ENCODE measurements at places on chromosomes 5 and 9.

DNA sequence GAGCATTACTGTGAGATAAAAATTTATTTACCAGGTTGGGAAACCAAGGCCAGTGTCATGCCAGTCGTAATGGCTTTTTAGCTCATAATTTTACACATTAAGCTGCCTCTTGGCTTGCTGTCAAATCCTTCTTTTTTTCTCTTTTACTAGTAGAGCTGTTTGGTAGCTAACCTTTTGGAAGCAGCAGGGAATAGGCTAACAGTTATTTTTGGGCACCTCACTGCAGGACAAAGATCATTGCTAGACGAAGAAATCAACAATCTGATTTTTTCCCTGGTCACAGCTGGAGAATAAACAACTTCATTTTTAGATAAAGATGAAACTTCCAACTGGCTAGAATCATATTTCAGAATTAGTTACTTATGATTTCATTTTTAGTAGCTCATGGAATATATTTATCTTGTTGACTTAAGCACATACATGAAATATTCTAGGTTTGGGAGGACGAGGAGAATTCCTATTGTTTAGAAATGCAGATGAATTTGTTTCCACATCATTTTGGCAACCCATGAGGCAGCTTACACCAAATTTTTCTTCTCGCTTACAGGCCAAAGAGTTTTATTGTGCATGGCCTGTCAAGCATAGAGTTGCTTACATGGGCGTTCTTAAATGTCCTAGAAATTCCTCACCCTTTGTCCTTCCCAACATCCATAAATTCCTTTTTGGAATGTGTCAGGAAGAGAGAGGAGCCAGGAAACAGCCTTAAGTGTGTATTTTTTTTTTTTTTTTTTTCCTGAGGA is 19.6 kb downstream of the TNC start:
- no peak for DNase-seq

- no peak for DNase-seq
Measured at GRCh38 chr9:29556317-29556716, 1983.0 kb upstream of the C9orf72 start.

- DNase-seq = no peak
Measured at GRCh38 chr5:1824903-1825841, 24.0 kb downstream of the NDUFS6 start.

- no peak for DNase-seq
Measured at GRCh38 chr5:42005561-42006153, 80.6 kb downstream of the FBXO4 start.

DNA sequence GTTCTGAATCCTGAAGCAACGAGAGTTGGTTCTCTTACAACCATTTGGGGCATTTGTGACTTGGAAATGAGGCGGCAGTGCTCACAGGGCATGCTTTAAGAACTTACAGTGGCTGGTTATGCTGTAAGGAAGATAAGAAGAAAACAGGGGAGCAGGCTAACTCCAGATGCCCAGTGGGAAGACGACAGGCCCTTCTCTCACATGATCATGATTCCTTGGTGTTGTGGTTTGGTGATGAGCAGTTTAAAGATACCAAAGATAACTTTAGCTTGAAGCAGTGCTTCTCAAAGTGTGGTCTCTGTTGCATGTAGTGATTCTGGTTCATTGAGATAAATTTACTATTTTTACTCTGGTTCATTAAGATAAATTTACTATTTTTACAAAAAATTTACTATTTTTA is 2.6 kb upstream of the HABP4 start:
- no peak for DNase-seq

GRCh38 chr5:77157732-77158532 is 52.5 kb upstream of the PDE8B start:
- no peak for DNase-seq

DNA sequence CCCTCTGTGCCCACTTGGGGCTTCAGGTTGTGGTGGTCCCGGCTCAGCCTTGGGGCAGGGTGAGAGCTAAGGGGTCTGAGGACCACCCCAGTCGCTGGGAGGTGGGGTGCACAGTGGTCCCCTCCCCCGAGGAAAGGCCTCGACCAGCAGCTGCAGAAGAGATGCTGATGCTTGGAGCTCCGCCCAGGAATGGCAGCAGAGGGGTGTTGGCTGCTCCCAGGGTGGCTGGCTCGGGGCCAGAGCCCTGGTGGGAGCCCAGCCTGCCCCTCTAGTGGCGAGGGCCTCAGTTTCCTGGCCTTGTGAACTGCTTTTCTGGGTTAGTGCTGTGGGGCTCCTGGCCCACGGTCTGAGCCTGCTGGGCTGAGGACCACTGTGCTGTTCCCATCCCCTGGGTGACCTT is 1.2 kb downstream of the DIPK1B start:
- DNase-seq = no peak

DNA sequence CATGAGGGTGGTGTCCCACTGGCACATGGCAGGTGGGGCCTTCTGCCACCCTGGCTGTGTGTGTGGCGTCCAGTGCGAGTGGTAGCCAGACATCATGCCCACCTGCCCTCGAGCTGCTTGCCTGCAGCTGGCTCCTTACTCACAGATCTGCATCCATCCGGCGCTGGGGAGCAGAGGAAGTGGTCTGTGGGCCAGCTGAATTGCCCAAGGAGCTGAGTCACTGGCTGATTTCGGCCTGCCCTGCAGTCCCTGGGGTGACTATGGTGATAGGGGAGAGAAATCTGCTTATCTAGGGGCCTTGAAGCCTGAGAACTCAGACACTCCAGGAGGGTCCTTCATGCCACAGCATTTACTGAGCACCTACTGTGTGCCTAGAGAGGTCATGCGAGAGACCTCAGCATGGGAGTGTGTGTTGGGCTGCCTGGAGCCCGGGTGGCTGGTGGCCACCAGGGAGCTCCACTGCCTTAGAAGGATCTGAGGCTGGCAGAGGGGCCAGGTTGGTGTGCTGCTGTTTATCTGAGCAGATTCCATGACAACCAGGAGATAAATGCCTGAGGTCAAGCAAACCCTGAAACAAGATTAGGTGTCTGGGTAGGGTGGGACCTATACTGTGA is 57.1 kb downstream of the SLC22A5 start:
- DNase-seq = no peak

DNA sequence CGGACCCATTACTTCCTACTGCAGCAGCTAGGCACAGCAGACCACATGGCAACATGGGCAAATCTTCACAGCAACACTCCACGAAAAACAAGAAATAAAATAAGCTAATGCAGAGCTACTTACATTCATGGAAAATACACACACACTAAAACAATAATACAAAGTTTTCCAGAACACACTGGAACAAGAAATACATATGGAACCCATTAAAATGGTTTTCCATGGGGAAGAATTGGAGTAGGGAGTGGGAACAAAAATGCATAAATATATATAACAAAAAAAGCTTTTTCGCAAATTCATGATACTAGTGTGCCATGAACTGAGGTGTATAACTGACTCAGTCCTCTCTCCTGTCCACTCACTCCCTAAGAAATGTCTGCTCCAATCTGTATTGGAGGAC is 8.3 kb downstream of the ADAMTS12 start:
- DNase-seq = no peak

- no peak for DNase-seq
Measured at GRCh38 chr5:40291338-40291737, 388.4 kb upstream of the PTGER4 start.

DNA sequence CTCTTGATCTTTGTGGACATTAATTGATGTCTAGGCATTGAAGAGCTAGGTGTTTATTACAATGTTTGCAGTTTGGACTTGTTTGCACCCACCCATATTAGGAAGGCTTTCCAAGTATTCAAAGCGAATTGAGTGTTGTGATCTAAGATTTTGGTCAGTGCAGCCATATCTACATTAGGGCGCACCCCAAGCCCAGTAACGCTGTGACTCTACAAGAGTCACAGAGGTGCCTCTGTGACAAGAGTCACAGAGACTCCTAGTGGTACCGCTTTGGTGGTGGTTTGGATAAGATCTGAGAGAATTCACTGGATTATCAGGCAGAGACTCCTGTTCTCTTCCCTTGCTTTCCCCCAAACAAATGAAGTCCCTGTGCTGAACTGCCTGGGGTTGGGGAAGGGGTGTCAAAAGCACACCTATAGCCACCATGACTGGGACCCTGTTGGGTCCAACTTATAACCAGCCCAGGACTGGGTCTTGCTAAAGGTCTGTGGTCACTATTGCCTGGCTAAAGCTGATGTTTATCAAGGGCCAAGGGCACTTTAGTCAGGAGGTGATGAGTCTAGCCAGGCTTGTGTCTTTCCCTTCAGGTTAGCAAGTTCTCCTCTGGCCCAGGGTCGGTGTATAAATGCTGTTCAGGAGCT is 114.1 kb upstream of the RIOK2 start:
- DNase-seq = no peak

DNA sequence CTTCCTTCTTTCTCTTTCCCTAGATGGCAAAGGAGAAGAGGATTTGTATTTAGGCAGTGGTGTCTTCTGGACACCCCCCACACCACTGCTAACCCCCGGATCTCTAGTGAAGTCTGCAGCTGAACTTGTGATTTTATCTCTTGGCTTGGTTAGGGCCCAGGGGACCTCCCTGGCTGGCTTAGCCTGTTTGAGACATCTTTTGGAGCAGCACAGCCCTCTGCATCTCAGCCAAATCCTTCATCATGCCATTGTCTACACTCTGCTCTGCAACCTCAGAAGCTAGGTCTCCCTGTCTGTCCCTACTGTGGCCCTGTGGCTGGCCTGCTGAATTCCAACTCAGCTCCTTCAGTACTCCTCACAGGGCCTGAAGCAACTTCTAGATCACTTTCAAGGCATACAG is 81.7 kb downstream of the MUSK start:
- no peak for DNase-seq

GRCh38 chr5:19235101-19235584 is 752.9 kb downstream of the CDH18 start:
- DNase-seq = no peak

- DNase-seq = no peak
Measured at GRCh38 chr5:20608567-20608966, 620.6 kb upstream of the CDH18 start.

GRCh38 chr5:59768152-59769040 is 125.1 kb downstream of the PDE4D start:
- DNase-seq = no peak

DNA sequence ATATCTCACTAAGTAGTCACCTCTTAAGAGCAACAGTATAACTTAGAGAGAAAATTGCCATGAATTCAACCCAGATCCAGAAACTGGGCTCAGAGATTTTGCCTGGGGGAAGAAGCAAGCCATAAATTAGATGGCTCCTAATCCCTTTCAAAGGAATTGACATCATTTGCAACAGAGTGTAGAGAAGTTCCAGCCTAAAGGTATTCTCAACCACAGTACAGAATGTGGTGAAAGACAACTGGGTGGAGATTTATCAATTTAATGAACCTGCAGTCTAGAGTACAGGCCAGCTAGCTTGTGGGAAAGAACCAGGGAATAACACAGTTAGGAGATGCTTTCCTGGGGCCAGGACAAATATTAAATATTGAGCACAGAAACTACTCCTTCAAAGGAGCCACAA is 39.6 kb downstream of the CDKL3 start:
- DNase-seq = no peak

- no peak for DNase-seq
Measured at GRCh38 chr5:132294728-132295504, 722 bp downstream of the SLC22A4 start.

- DNase-seq = no peak
Measured at GRCh38 chr9:132855904-132856303, 22.2 kb downstream of the AK8 start.

- no peak for DNase-seq
Measured at GRCh38 chr5:77641397-77641943, 3.0 kb upstream of the OTP start.

GRCh38 chr9:100598641-100599145 is 20.8 kb downstream of the CAVIN4 start:
- DNase-seq = no peak

DNA sequence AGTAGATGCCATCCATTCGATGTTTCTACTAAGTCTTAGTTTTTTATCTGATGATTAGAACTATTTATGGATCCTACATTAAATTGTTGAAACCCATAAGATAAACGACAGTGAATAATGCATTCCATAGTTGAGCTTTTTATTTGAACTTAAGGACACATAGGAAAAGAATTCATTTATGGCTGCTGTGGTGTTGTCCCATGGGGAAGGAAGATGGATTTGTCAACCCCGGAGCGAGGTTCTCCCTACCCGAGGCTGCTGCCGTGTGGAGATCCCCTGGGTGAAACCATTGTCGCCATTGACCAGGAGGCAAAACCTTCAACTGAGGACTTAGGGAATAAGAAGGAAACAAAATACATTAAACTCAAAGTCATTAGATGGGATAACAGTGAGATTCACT is 146.7 kb downstream of the PRDM6 start:
- no peak for DNase-seq

- no peak for DNase-seq
Measured at GRCh38 chr5:111706345-111706744, 50.6 kb downstream of the NREP start.

GRCh38 chr9:37295178-37295577 is 127.3 kb upstream of the GRHPR start:
- DNase-seq = no peak

- peak; percentile 66 for DNase-seq
Measured at GRCh38 chr5:2602451-2603271, 148.8 kb downstream of the IRX2 start.

- DNase-seq = no peak
Measured at GRCh38 chr5:21663082-21663481, 1190.1 kb downstream of the CDH12 start.

- DNase-seq = no peak
Measured at GRCh38 chr9:109977521-109977920, 197.5 kb downstream of the PALM2AKAP2 start.

DNA sequence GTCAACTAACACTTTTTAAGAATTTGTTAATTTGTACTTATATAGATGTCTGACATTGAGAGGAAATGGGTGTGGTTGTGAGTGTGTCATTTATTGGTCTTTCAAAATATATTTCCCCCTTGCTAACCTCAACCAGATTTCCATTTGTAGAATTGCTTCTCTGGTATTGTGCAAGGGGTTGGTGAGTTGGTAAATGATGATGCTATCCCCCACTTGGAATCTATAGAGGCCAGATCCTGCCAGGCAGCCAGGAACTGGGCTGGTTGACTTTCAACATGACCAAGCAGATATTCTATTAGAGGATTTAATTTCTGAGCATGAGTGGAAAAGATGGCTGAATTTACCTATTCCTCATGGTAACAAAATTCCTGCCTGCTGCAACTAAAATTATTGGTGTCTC is 306.6 kb upstream of the KIF2A start:
- DNase-seq = no peak

- DNase-seq = no peak
Measured at GRCh38 chr9:115672477-115673316, 480.9 kb upstream of the PAPPA start.
